ENCODE measurements at places on chromosomes 3 and 15.
A peak's percentile ranks its signal among the peaks of the same experiment; 100 is the strongest.

DNA sequence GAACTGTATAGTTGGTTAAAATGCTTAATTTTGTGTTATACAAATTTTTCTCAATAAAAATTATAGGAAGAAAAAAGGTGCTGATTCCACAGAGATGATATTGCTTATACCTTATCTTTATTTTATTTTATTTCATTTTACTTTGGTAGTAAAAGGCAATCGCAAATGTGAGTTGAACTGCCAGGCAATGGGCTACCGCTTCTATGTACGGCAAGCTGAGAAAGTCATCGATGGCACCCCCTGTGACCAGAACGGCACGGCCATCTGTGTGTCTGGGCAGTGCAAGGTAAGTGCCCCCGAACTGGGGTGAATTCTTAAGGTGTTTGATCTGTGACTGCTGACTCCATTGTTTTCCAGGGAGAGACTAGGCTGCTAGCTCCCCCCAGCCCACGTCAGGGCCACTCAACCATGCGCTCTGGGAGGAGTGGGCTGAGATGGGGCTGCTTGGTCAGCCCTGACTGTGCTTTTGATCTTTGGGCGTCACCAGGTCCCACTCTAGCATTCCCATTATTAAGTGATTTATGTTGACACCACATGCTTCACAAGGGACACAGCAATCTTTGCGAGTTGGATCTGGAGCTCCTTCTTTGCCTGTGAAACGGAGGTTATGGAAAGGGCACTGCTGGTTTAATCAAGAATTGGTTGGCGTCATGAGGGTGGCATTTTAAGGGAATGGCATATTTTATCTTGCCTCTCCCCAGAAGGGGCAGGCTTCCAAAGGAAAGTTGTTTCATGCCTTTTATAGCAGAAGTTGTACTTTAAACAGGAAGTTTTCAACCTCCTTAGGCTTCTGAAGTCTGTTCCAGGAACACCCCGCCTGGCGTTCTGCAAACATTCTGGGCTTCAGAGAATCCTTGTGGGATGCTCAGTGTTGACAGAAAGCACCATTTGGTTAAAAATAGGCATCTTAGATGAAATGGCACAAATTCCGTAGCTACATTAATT lies 296.5 kb downstream of the THSD4 start:
- peak; percentile 38 for DNase-seq

DNA sequence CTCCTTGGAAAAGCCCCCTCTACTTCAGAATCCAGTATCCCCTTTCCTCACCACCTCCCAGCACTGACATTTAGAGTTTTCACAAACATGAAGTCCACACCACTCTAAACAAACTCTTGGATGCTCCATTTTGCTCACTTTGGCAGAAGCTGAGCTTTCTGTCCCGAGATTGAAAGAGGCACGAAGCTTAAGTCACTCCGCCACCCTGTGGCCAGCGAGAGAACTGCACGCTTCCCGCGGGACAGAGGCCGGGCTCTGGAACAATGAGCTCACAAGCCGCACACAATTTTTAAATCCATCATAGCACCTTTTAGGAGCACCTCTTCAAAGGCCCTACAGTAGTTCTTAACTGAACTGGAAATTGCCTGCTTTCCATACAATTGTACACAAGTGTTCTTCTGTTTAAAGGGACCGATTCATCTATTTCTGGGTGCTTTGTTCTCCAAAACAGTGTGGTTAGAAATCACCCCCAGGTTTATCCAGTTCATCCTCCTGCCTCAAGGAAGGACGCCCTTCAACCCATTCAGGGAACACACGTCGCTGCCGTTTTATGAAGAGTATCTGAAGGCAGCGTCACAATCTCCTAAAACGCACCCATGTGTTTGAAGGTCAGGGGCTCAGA lies 226.1 kb downstream of the VPS13C start:
- DNase-seq: peak; percentile 89

DNA sequence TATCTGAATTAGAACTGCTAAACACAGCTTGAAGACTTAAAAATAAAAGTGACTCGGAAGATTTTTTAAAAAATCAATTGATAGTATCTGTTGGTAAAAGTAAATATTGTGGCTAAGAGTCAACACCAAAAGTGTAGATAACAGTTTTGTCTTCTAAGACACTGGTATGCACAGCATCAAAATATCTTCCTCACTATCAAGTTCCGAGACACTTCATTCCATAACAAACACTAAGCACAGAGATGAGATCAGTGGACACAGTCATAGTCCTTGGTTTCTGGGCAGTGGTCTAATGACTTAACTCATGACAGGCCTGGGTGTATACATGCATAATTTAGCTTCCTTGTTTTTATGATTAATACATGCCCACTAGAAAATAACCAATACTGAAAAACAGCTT lies 63.2 kb downstream of the PXYLP1 start:
- DNase-seq: no peak

DNA sequence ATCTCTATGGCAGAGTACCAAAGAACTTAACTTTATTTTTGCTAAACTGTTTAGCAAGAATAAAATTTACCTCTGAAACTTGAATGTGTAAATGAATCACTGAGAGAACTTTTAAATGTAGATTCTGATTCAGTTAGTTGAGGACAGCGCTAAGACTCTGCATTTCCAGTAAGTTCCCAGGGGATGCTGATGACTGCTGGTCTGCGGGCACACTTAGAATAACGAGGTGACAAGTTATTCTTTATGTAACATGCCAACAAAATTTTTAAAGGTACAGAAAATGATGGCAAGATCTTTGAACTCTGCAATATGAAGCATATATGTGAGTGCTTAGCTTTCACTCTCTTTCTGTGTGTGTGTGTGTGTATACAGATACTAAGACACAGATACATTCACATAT lies 56.4 kb downstream of the TGFBR2 start:
- no peak for DNase-seq

GRCh38 chr3:147370349-147370748 lies 36.0 kb downstream of the ZIC4 start:
- no peak for DNase-seq

- peak; percentile 34 for DNase-seq
These were observed 574 bp downstream of the CHST2 start for GRCh38 chr3:143119974-143120715.

- no peak for DNase-seq
These were observed 33.7 kb upstream of the MTHFS start for GRCh38 chr15:79930516-79930915.

- DNase-seq: no peak
These were observed 232.6 kb downstream of the ABHD5 start for GRCh38 chr3:43923104-43923882.

DNA sequence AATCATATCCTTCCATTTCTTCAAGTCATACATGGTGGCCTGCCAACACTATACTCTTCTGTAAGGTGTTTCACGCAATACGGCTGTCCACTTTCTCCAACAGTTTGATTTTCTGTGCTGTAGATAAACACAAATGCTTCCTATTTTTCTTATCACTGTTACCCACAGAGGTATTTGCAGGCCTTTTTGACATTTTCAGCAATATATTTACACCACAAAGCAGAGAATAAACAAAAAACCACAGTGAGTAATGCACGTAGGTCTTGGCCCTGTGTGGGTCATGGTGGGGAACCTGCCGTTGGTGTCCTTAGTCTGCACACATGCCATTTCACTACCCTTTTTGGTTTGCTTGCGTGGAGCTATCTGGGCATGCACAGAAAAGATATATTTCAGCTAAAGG lies 59.5 kb downstream of the LRRC28 start:
- DNase-seq: no peak

GRCh38 chr15:48481802-48482201 lies 150.6 kb downstream of the DUT start:
- no peak for DNase-seq

DNA sequence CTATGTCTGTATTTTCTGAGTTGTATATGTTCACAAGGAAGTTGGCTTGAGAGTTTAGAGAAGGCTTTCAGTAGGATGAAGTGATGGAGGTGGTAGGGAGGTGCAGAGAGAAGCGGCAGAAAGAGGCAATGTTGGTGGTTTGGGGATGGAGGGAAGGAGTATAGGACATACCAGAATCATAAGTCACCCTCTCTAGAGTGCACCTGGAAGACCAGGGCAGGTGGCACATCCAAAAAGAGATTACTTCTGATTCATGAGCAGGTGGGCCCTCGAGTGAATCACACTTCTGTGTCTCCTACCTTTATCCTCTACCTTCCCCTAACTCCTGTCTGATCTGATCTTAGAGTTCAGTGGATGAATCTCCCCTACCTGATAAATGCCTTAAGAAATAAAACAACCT lies 41.8 kb upstream of the MRPL3 start:
- no peak for DNase-seq

DNA sequence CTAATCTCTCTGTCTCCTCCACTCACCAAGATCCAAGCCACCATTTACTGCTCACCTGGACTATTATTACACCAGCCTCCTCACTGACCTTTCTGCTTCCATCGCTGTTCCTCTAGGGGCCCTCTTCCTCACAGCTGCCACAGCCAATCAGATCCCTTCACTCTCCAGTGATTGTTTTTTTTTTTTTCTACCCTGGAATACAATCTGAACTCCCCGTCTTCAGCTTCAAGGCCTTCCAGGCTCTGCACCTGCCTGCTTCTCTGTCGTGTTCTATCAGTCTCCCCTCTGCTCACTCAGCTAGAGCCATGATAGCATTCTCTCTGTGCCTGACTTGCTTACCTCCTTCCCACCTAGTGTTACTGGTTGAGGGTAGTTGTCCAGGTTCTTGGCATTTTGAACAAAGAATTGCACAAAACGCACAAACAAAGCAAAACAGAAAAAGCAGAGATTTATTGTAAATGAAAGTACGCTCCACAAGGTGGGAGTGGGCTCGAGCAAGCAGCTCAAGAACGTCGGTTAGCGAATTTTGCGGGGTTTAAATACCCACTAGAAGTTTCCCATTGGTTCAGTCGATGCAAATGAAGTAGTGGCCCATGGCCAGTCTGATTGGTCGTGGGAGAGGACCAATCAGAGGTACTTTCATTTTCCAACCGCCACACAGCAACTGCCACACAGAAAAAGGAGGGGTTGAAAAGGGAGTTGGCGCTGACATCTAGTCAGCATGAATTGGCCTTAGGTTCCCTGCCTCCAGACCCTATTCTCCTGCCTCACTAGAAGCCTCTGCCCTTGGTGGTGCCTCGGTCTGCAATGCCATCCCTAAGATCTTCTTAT lies 188.9 kb downstream of the TLE3 start:
- no peak for DNase-seq

DNA sequence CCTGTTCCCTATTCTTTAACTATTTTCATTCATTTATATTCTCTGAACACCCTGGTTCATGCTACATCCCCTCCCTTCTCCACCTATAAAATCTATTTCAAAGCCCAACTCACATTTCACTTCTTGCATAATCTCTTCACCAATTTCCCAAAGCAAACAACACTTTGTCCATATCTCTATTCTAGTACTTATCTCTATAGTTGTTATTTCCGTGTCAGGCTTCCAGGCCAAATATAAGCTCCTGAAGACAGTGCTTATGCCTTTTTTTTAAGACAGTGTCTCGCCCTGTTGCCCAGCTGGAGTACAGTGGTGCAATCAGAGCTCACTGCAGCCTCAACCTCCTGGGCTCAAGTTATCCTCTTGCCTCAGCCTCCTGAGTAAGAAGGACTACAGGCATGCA lies 43.6 kb downstream of the DNAH12 start:
- peak; percentile 4 for DNase-seq

DNA sequence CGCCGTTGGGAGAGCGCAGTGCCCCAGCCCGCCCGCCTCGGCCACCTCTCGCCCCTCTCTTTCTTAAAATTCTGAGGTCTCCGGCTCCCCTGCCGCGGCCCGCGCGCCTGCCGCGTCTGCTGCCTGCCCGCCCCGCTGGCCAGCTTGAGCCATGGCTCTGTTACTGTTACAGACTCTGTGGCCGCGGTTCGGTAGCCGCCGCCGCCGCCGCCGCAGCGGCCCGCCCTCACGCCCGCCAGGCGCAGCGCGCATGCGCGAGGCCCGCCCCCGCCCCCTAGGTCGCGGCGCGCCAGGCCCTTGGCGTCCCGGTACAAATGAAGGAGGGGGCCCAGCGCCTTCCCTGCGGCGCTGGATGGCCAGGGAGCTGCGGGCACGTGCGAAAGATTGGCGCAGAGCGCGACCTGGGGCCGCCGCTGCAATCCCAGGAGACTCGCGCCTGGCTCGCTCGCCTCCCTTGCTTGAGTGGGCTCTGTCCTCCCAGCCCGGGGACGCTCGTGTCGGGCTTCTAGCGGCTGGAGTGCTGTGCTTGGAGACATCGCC lies at the start of gene ONECUT1:
Gene ONECUT1, minus strand, starts transcription at position 168 of the 540 bp plus-strand sequence. CDS start 452 bp downstream, outside the sequence.
- DNase-seq: peak; percentile 86

DNA sequence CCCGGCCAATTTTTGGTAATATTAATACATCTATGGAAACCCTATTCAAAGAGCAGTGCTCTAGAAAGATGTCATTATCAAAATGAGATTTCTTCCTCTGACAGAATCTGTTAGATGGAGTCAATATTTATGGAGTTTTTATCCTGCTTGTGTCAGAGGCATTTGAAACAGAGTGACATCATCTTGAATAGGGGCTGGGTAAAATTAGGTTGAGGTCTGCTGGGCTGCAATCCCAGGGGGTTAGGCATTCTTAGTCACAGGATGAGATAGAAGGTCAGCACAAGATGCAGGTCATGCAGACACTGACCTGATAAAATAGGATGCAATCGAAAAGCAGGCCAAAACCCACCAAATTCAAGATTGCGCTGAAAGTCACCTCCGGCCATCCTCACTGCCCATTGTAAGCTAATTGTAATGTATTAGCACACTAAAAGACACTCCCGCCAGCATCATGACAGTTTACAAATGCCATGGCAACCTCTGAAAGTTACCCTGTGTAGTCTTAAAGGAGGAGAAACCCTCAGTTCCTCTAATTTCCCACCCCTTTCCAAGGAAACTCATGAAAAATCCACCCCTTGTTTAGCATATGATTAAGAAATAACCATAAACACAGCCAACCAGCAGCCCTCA lies 27.3 kb upstream of the CCDC50 start:
- no peak for DNase-seq

GRCh38 chr3:143634427-143634826 lies 213.8 kb downstream of the SLC9A9 start:
- no peak for DNase-seq

DNA sequence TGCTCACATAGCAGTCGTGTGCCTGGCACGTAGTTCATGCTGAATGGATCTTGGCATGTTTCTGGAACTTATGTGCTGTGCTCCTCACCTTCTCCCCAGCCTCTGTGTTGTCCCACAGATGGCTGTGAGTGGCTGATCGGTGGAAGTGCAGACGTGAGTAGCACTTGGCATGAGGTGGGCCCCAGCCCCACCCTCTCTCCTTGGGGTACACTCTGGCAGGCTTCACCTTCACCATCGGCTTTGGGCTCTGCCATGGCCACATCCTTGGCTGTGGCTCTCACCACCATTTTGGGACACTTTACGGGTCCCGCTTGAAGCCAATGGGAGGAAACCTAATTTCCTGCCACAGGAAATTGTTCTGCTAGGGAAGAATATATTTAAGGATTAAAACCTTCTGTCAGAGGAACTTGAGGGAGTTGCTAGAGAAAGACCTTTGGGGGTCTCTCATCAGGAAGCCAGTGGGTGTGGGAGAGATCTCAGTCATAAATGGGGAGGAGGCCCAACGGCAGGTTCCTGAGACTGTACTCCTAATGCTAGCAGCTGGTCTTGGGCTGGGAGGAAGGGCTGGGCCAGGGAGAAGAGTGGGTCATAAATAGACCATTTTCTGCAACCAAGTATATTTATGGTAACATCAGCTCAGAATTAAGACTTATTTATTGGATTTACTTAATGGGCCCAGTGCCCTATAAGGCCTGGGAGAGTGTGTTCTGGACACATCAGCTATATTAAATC lies 92.3 kb downstream of the SMAD3 start:
- DNase-seq: no peak
